ENCODE measurements at places on chromosomes 2 and 18.

DNA sequence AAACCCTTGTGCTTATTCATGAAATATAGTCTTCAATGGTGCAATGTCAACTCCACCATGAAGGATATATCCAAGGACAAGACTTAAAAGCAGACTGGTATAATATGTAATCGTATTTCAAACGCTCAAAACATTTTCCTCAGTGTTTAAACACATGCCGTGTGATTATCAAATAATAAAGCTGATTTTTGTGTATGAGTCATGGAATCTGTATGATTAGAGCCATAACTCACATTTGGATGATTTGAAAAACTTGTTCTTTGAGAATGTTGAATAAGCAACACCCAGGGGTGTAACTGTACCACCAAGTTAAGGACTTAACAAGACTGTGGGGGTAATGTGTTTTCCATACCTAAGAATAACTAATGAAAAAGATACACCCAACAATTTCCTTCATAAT lies 215.3 kb downstream of the STK39 start:
- no peak for DNase-seq

- DNase-seq, result no peak
Observed at GRCh38 chr2:223114917-223115316, 62.9 kb downstream of the KCNE4 start.

DNA sequence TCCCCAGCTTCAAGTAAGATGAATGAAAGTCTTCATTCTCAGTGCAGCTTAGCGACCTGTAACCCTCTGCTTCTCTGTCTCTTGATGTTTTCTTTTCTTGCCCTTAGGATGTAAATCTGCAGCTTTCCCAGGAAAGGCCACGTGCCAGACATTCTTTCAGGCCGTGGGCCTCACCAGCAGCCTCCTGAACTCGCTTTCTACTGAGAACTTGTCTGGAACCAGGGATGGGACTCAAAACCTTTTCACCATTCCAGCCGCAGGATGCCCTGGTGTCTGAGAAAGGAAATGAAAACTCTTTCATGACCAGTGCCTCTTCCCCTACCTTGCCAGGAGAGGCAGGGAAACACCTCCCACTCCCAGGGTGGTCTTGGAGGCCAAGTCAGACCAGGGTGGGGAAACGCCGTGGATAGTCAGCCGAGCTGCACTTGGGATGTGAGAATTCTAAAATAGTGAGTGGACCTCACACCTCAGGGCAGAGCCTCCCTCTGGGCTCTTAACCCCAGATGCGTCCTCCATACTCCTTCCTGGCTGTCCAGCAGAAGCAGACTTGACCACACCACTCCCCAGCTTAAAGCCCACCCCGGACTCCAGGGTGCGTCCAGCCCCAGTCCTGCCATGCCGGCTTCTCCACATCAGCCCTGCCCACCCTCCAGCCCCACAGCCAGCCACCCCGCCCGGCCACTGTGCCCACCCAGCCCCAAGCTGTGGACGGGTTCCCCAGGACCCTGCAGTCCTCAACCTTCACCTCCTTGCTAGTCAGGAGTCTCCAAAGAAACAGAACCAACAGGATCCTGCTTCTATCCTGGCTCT lies 115.5 kb downstream of the TWIST2 start:
- DNase-seq, result no peak

GRCh38 chr2:99977966-99978365 lies 164.4 kb downstream of the AFF3 start:
- no peak for DNase-seq

DNA sequence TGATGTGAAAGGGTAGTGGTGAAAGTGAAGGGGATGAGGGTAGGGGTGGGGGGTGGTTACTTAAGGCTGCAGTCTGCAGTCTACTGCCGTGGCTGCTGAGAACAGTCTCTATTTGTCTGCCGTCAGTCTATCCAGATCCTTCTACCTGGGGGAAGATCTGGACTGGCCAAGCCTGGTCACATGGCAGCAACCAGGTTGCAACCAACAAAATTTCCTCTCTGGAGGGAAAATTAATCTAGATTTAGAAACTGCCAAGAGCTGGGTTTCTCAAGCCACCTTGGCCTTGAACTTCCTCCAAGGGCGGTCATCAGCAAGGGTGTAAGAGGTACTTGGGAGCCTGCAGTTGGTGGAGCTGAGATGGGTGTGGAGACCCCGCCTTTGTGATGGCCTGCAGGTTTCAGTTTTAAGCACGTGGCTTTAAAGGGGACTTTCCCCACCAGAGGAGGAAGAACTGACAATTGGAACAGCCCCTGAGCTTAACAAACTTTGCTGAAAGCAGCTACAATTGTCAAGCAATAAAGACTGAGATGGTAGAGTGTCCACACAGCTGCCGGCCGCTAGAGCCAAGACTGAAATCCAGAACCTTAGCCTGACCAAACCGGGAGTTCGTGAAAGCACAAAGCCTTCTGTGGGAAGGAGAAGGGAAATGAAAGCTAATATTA lies 31.4 kb upstream of the KCMF1 start:
- DNase-seq, result no peak

DNA sequence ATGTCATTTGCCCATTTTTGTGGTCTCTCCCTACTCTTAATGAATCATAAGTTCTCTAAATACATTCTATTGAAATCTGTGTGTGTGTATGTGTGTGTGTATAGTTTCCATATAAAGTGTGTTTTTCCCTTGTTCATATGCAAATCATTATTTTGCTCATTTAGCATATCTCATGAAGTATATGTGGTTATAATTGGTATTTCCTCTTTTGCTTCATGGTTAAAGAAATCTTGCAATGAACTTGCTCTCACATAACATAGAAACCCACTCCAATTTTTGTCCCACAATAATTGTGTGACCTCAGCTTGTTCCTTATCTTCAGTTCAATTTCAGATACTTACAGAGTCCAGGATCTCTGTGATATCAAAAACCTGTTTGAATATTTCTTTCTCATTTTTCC lies 1.2 kb downstream of the CPO start:
- no peak for DNase-seq

GRCh38 chr18:67735506-67735905 lies 219.0 kb upstream of the DSEL start:
- DNase-seq, result peak; percentile 18

DNA sequence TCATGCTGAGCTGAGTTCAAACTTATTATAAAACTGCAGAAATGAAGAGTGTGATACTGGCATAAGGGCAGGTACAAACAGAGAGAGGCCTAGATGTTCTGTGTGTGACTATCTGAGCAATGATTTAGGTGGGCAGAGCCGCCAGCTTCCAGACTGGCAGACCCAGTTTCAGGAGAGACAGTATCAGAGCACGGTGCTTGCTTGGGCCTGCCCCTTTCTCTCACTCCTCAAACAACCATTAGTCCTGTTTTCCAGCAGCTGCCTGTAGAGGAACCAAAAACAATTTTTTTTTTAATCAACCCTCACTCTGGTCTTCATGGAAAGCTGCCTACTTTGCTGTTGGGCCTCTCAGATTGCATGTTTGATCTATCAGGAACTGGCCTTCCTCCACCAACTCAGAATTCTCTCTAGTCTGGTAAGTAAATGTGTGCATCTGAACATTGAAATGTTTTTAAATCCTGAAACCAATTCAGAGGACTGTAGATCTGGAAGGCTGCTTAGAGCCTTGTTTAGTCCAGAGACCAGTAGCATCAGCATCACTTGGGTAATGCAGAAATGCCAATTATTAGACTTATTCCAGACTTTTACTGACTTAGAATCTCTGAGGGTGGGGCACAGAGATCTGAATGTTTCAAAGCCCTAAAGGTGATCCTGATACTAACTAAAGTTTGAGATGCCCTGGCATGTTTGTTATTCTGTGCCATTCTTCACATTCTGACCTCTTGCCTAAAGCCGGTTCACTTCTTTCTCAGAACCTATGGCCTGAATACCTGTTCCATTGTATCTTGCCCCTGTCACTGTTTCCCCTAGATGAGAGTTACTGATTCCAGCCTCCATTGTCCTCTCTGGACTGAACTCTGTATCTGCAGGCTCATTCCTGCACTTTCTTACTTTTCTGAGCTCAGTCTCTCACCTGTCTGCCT lies 24.8 kb upstream of the CRIM1 start:
- no peak for DNase-seq

DNA sequence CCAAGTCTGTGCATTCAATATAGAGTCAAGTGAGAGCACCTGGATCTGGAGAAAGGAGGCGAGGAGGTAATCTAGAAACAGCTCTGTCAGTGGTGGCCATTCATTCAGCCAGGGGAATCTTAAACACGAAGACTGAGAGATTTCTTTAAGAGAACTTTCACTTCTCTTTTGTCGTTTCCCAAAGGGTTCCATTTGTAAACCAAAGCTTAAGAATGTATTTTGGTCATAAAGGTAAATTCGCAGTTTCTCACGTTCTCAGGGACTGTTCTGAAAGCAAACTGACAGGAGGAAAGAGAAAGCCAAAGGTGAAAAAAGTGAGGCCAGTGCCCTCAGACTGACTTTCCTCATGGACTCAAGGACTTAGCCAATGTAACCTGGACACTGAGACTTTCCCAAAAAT lies 513.5 kb downstream of the CMPK2 start:
- no peak for DNase-seq

DNA sequence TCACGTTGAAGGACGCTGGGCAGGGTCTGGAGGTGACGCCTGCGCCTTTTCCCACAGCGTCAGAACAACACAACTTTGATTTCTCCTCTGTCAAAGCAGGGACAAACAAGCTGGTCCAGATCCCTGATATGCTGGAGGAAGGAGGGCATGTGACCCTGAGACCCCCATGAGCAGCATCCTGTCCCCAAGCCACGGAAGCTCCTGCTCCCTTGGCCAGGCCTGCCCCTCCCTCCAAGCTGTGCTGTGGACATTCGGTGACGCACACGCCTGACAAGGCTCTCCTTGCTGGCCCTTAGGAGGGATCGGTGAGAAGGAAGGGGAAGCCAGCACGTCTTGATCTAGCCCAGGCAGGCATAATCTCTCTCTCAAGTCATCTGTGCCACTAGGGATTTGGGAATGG lies 11.3 kb downstream of the MLPH start:
- no peak for DNase-seq

DNA sequence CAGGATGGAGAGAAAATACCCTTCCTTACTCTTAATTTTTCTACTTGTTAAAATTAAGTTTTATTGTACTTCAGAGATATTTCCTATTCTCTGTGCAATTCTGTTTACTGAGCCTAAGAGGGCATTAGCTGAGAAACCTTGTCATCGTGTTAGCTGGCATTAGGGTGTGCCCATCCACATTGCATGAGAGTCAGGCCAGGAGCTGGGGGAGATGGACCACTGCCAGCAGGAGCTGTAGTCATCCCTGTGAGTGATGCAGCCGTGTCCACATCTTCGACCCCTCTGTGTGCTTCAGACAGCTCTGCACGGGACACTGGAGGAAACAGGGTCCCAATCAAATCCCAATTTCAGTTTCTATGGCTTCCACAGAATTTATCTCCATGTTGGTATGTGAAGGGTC lies 34.2 kb downstream of the ABCA12 start:
- DNase-seq, result no peak

- DNase-seq, result no peak
Observed at GRCh38 chr2:9222239-9222892, 15.8 kb downstream of the ASAP2 start.
